ENCODE measurements at places on chromosomes 4 and X. TPM values are rescaled to one million over a fixed set of nuclear protein-coding genes. Genes with fewer than 3 reads are reported as not detected.

DNA sequence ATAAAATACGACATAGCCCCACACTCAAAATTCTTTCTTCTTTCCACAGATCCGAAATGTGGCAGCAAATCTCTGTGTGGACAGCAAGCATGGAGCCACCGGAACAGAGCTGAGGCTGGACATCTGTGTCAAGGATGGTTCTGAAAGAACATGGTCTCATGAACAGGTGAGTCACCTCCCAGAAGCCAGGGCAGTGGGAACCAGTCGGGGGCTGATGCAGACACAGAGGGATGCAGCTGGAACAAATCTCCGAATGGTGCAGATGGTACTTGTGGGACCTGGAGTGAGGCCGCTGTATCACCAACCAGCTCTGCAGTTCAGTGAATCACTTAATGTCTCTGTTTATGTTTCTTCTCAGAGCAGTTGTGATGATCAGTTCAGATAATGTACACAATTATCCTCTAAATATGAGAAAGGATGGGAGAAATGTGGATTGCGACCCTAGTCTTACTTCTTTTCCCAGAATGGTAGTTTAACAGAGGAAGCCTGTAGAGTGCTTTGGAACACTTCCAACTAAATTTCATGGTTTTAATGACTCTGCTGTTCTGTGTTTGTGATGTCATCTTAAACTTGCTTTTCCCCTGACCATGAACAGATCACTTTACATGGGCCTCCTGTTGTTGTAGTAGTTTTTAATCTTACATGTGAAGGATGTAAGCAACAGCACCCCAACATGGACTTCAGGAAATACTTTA is 159.3 kb upstream of the GALNT7 start:
- no peak overlapping the region for H3K4me3 ChIP-seq
- no peak overlapping the region for H3K27ac ChIP-seq
- peak; percentile 1 for DNase-seq
- no peaks in the 10 kb centered on the region for H3K4me1 ChIP-seq

GRCh38 chr4:15042529-15043167 is 40.4 kb downstream of the CPEB2 start:
- no peak overlapping the region for H3K27ac ChIP-seq
- H3K27me3 ChIP-seq = no peaks in the 10 kb centered on the region
- H3K4me3 ChIP-seq = no peak overlapping the region
- H3K36me3 ChIP-seq = peaks cover 3% of the 10 kb centered on the region

- no peak overlapping the region for H3K27ac ChIP-seq
- no peak for DNase-seq
- no peaks in the 10 kb centered on the region for H3K27me3 ChIP-seq
- no peak overlapping the region for H3K4me3 ChIP-seq
- H3K36me3 ChIP-seq = no peaks in the 10 kb centered on the region
Measured at GRCh38 chrX:31921236-31921635, 849.4 kb upstream of the FTHL17 start.

GRCh38 chrX:130224810-130225209 is 43.9 kb downstream of the ZNF280C start:
- DNase-seq = no peak
- H3K4me1 ChIP-seq = no peaks in the 10 kb centered on the region
- H3K27ac ChIP-seq = no peak overlapping the region
- H3K4me3 ChIP-seq = no peak overlapping the region

- DNase-seq = no peak
- H3K4me3 ChIP-seq = no peak overlapping the region
- H3K27ac ChIP-seq = no peak overlapping the region
- H3K27me3 ChIP-seq = peaks cover 24% of the 10 kb centered on the region
- H3K4me1 ChIP-seq = no peaks in the 10 kb centered on the region
- H3K36me3 ChIP-seq = no peaks in the 10 kb centered on the region
Measured at GRCh38 chrX:20571611-20572010, 304.9 kb upstream of the RPS6KA3 start.

- H3K36me3 ChIP-seq = no peaks in the 10 kb centered on the region
- no peaks in the 10 kb centered on the region for H3K27me3 ChIP-seq
- H3K4me3 ChIP-seq = no peak overlapping the region
- no peak overlapping the region for H3K27ac ChIP-seq
- H3K4me1 ChIP-seq = no peaks in the 10 kb centered on the region
Measured at GRCh38 chr4:165972747-165973146, 99.7 kb downstream of the TLL1 start.

- no peak overlapping the region for H3K27ac ChIP-seq
- H3K36me3 ChIP-seq = no peaks in the 10 kb centered on the region
- peak; percentile 41 for DNase-seq
- no peak overlapping the region for H3K4me3 ChIP-seq
- H3K4me1 ChIP-seq = no peaks in the 10 kb centered on the region
Measured at GRCh38 chr4:70544279-70544868, 26.0 kb downstream of the AMTN start.

Gene KCND1
- total RNA-seq = 1.7 TPM

Gene USP17L24
- not detected for total RNA-seq

Gene NXF2
- not detected for total RNA-seq

Data from lung (tissue), 17 donors.